ENCODE measurements at places on chromosomes 12 and 14. TPM values are rescaled to one million over a fixed set of nuclear protein-coding genes. Genes with fewer than 3 reads are reported as not detected.

The IL22 gene
- total RNA-seq, result not detected

The RNASE7 gene
- total RNA-seq, result not detected

The DAO gene
- total RNA-seq, result not detected

The CISTR gene
- not detected for total RNA-seq

The RERG gene
- not detected for total RNA-seq

The RNASE2 gene
- not detected for total RNA-seq

The KRT78 gene
- total RNA-seq, result not detected

The HSPA2 gene
- 6.6 TPM for total RNA-seq

The TAS2R30 gene
- 2.9 TPM for total RNA-seq

The PKP2 gene
- 0.11 TPM for total RNA-seq

The HSPB8 gene
- total RNA-seq, result not detected

Measured in activated T-helper 2 cell treated with anti-CD3 and anti-CD28 coated beads, Interferon-gamma antibody, Interleukin-2, Interleukin-4, amounts not matched to agents 10 μg/mL and 5 μg/mL and 100 μg/mL, durations not matched to agents 14 hours and 24 hours and 36 hours (primary cell).